ENCODE measurements at places on chromosomes 12 and 14.

- DNase-seq: no peak
These were observed 18.1 kb downstream of the JAG2 start for GRCh38 chr14:105150368-105151083.

DNA sequence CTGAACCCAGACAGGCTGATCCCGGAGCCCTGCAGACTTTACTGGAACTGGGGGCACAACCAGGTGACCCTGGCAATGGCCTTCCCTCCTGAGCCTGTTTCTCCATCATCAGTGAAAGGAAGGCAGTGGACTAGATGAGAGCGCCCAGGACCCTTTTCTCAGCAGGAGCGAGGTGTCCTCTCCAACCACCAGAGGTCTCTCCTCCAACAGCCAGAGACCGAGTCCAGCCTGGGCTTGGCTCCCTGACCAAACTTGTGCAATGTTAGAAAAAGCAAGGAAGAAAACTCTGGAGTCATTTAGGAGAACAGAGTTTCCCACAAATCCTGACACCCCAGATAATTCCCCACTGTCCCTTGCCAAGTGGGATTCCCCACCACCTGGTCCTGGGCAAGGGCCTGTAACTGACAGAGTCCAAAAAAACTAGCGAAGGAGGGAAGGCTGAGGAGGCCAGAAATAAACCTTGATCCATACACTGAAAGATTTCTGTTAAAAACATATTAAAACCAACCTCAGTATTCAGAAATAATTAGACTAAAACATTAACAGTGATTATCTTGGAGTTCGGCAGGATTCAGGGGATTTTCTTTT is 9.0 kb downstream of the RPS6KL1 start:
- DNase-seq: peak; percentile 73

GRCh38 chr14:22506778-22507351 is 82.2 kb downstream of the DAD1 start:
- no peak for DNase-seq

- no peak for DNase-seq
These were observed 53.4 kb downstream of the SPTB start for GRCh38 chr14:64826333-64826732.

- DNase-seq: no peak
These were observed 165.8 kb upstream of the SYT1 start for GRCh38 chr12:78698747-78699146.

GRCh38 chr12:49415521-49415970 is 48.3 kb downstream of the SPATS2 start:
- DNase-seq: no peak

DNA sequence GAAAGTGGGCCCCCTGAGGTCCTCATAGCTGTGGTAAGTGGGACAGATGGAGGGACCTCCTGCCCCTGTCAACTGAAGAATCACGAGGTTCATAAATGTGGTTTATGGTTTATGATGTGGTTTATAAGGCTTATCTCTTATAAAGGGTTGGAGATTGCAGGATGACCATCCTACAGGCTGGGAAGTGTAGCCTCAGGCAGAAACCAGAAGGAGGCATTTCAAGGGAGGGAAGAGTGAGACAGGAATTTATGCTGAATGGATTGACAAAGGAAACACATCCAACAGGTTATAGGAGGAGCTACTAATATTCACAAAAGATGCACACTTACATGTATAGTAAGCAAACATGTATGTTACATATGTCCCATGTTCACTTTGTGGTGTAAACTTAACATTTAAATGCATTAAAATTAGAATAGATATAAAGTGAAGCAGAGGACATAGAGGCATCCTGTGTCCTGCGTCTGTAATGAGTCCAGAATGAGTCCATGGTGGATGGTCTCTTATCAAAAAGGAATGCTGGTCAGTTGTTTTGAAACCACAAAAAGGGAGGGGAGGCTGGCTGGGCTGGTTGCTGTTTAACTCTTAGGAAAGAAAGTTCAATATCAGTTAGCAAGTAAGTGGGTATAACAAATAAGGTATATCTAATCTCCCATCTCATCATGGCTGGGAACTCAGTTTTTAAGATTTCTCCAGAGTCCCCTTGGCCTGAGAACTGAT is 149.0 kb upstream of the RMST start:
- DNase-seq: peak; percentile 8

- DNase-seq: no peak
These were observed at the start of gene MGP for GRCh38 chr12:14885718-14886221. Gene MGP, minus strand, starts transcription at chr12:14885854. Its CDS starts 63 bp downstream, at chr12:14885791.

GRCh38 chr14:76926521-76927251 is 100.5 kb downstream of the LRRC74A start:
- no peak for DNase-seq

DNA sequence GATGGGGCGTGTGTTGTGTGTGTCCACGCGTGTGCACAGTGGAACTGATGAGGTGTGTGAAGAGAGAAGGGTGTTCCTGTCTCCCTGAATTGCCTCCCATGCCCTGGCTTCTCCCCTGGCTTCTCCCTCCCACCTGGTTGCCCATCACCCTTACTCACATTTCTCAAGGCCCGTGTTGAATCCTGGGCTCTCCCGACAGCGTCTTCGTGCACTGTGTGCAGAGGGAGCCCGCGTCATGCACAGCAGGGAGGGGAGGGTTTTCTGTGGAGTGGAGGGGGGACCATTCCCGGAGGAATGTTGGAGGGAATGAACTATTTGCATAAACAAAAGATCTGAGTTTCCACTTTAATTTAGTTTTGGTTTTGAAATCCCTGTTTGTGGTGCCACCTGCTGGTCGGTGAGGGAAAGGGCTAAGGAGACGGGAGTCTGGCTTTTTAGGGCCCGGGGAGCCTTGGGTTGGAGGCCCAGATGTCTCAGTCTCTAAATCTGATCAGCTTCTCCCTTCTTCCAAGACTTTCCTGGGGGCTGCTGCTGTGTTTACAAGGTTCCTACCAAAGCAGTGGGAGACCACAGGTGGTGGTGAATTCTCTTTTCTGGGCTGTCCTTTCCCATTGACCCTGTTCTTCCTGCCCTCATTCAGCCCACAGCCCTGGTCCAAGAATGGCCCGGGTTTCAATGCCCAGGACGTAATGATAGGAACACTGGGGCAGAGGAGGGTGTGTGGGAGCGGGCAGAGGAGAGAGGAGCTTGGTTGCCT is at the start of gene C1R:
TSS of gene C1R (minus strand) at position 217 of the 757 bp plus-strand sequence. CDS start at position 160, 57 bp downstream.
- DNase-seq: peak; percentile 69

DNA sequence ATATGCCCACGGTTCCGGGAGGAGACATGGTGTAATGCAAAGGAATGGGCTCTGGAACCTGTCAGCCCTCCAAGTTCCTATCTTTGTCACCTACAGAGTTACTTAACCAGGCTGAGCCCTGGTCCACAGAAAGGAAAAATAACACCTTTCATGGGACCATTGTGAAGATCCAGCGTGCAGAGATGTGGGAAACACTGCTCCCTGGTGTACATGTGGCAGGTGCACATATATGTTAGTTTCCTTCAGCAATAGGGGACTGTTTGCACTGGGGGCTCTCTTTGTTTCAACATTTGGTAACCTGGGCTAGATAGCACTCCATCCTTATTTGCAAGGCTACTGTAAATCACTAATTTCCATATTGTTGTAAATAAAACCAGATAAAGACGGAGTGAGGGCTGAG is 72.3 kb downstream of the ANO2 start:
- DNase-seq: peak; percentile 11

- DNase-seq: no peak
These were observed 37.5 kb downstream of the CCER1 start for GRCh38 chr12:90917431-90917830.

GRCh38 chr12:42372154-42372791 is 46.3 kb downstream of the PPHLN1 start:
- DNase-seq: peak; percentile 59

- peak; percentile 2 for DNase-seq
These were observed 118.8 kb upstream of the DIO3 start for GRCh38 chr14:101442451-101442850.
